Anterior cingulate cortex (tissue), 58 donors: ENCODE measurements at places on chromosomes 1 and 21.

- DNase-seq, result no peak
Observed at GRCh38 chr1:221994274-221994698, 252.4 kb upstream of the DUSP10 start.

GRCh38 chr1:183339556-183340167 lies 78.5 kb downstream of the NMNAT2 start:
- no peak for DNase-seq

DNA sequence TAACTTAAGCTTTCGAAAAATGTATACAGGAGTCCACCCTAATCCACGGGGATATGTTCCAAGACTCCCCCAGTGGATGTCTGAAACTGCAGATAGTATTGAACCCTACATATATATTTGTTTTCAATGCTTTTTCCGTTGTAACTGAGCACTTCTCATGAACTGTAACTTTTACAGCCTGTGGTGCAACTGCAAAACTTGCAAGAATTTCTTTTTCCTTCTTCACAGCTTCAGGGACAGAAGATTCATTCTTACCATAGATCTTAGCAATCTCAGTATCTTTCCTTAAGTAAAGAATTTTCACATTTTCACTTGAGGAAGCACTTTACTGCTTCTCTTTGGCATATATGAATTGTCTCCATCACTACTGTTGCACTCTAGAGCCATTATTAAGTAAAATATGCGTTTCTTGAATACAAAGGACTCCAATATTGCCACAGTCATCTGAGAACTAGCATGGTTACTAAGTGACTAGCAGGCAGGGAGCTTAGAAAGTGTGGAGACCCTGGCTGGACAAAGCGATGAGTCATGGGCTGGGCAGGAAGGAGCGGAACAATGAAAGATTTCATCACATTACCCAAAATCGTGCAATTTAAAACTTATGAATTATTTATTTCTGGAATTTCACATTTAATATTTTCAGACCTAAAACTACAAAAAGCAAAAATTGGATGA lies 14.1 kb downstream of the DPYD start:
- DNase-seq, result no peak

- DNase-seq, result no peak
Observed at GRCh38 chr1:204564835-204565234, 48.6 kb downstream of the MDM4 start.

GRCh38 chr21:32352526-32352925 lies 40.3 kb downstream of the URB1 start:
- no peak for DNase-seq

DNA sequence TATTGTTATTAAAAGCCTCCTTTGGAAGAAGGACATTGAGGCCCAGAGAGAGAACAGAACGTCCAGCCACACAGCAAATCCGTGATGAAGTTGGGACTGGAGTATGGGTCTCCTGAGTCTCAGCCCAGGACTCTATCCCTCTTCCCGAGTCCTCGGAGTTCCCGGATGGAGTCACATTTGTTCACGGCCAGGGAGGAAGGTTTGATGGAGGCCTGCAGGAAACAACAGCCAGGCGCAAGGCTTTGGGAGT lies 357 bp upstream of the TXLNA start:
- no peak for DNase-seq

- no peak for DNase-seq
Observed at GRCh38 chr1:222892137-222892769, 77.4 kb downstream of the DISP1 start.

GRCh38 chr1:214824763-214825162 lies 221.8 kb downstream of the CENPF start:
- no peak for DNase-seq

DNA sequence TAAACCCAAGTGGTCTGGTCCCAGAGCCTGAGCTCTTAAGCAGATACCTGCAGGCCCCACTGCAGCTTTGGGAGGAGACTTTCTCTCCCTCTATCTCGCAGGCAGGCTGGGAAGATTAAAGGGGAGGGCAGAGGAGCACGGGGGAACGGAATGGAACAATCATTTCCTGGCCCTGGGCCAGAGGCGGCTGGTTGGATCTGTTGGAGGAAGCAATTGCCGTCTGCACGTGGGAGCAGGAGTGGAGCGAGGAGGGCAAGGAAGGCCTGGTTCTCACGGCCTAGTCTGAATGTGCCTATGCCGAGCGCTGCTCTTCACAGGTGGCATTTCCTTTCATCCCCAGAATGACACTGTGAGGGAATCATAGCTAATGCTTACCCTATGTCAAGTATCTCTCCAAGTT lies 23.7 kb downstream of the NKAIN1 start:
- DNase-seq, result peak; percentile 32

GRCh38 chr1:217150366-217150765 lies 427.1 kb upstream of the ESRRG start:
- no peak for DNase-seq

DNA sequence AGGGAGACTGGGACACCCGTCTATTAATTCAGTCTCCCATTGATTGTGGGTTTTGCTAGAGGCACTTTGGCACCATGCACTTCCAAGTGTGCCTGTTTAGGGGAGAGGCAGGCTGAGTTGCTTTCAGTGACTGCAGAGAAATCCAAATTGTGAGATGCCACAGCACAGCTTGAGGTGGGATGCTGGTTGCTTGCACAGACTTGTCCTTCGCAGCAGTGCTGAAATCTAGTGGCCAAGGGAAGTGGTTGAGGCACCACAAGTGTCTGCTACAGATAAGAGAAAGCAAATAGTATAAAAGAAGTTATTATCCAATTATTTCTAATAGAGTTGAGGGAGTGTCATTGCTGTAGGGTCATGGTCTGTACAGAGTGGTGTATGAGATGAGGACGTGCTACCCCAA lies 40.0 kb upstream of the APP start:
- no peak for DNase-seq

- DNase-seq, result no peak
Observed at GRCh38 chr1:117240547-117240946, 29.8 kb upstream of the VTCN1 start.

GRCh38 chr1:98157524-98158313 lies 236.9 kb upstream of the DPYD start:
- no peak for DNase-seq

- no peak for DNase-seq
Observed at GRCh38 chr1:181083842-181084605, 4.5 kb upstream of the IER5 start.

GRCh38 chr1:246726881-246727280 lies 2.7 kb downstream of the SCCPDH start:
- peak; percentile 47 for DNase-seq

GRCh38 chr1:29254346-29254745 lies 18.0 kb downstream of the PTPRU start:
- DNase-seq, result no peak

- no peak for DNase-seq
Observed at GRCh38 chr1:207817778-207818751, 66.2 kb downstream of the CD46 start.

- no peak for DNase-seq
Observed at GRCh38 chr1:156938813-156939212, 18.4 kb downstream of the LRRC71 start.

GRCh38 chr1:6414443-6414844 lies 5.3 kb downstream of the HES2 start:
- no peak for DNase-seq

GRCh38 chr1:151972542-151973248 lies 21.0 kb downstream of the S100A10 start:
- no peak for DNase-seq

GRCh38 chr1:36248250-36248894 lies 24.1 kb downstream of the THRAP3 start:
- DNase-seq, result no peak

GRCh38 chr21:41666641-41667081 lies 100.2 kb downstream of the RIPK4 start:
- DNase-seq, result no peak

DNA sequence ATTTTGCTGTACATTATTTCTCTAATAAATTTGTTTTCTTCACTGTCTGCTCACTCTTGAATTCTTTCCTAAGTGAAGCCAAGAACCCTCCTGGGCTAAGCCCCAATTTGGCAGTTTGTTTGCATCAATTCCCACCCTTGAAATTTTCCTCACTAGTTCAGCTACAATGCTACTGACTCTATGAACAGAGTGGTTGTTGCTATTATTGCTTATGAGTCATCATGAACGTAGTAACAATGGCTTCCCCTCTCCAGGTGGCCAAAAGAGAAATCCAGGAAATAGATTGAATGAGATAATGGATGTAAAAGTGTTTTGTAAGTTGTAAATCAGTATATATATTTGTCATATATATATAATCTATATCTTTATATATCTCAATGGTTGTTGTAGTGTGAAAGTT lies 193.0 kb downstream of the URB2 start:
- DNase-seq, result no peak

DNA sequence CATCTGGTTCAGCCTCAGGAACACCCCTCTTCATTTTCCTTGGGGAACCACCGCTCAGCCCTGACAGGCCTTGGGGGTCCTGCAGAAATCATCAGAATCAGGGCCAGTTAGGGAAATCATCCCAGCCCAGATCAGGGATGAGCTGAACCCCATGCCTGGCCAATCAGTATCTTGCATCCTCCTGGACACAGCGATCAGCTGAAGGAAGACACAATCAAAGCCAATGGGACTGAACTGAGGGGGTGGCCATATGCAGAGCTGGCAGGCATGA lies 395.4 kb downstream of the MATN1 start:
- DNase-seq, result no peak

GRCh38 chr1:208030288-208031091 lies 119.6 kb upstream of the CD34 start:
- DNase-seq, result no peak

GRCh38 chr1:236288620-236288976 lies 6.8 kb upstream of the ERO1B start:
- no peak for DNase-seq

DNA sequence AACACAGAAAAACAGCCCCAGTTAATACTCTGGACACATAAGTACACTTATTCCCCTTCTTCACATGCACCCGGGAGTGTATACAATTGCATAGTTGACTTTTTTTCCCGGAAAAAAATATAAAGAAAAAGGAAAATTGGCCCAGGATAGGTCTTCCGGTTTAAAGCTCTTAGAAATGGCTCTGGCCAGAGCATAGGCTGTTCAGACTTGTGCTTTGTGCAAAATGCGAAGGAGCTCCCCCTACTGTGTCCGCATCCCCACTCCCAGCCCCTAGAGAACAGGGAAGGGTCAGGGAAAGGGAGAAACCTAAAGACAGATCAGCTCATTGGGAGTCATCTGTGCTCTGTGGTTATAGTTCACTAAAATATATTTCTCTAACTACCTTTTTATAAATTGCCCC lies 5.5 kb upstream of the MTMR11 start:
- no peak for DNase-seq

- DNase-seq, result no peak
Observed at GRCh38 chr21:34112316-34113033, 39.1 kb downstream of the MRPS6 start.

DNA sequence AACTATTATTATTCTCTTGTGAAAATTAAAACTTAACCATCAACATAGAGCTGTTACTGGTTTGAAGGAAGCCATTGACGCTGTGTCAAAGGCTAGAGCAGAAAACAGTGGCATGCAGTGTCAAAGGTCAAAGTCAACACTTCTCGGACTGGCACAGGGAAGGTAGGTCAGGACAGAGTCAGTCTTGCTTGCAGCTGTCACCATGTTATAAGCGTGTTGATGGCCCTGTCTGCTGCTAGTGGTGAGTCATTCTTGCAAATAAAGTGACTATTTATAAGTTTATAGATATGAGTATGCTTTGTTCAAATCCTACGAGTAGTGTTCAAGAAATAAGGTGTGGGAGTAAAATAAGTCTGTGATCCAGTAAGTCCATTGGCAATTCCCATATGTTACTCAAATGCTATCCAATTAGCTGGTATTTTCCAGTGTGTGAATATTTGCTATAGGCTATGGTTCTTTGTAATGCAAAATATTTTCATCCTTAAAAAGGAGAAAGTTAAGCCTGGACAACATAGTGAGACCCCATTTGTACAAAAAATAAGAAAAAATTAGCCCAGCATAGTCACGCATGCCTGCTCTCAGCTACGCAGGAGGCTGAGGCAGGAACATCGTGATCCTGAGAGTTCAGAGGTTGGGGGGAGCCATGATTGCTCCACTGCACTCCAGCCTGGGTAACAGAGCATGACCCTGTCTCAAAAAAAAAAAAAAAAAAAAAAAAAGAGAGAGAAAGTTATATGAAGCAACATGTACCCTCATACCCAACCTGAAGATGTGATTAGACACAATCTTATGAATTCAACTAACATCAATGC lies 26.3 kb upstream of the TINAGL1 start:
- DNase-seq, result no peak

GRCh38 chr1:43783096-43783670 lies 75.8 kb downstream of the ST3GAL3 start:
- DNase-seq, result no peak
